ENCODE measurements at places on chromosomes 5 and 9.

DNA sequence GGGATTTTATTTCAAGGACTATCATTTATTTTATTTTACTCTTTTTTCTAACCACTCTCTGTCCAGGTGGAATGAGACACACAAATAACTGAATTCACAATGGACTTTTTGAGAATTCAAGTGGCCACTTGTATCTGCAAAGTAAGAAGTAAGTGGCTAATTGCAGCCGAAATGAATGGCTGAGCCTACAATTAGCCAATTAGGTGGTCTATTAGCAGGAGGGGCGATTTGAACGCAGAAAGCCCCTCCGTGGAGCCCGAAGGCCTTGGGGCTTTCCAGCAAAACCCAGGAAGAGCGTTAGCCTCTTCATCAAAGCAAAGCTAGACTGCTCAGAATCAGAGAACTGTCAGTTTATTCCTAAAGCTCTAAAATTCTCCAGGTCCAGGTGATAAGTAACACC is 176.9 kb downstream of the EBF1 start:
- no peak for DNase-seq

DNA sequence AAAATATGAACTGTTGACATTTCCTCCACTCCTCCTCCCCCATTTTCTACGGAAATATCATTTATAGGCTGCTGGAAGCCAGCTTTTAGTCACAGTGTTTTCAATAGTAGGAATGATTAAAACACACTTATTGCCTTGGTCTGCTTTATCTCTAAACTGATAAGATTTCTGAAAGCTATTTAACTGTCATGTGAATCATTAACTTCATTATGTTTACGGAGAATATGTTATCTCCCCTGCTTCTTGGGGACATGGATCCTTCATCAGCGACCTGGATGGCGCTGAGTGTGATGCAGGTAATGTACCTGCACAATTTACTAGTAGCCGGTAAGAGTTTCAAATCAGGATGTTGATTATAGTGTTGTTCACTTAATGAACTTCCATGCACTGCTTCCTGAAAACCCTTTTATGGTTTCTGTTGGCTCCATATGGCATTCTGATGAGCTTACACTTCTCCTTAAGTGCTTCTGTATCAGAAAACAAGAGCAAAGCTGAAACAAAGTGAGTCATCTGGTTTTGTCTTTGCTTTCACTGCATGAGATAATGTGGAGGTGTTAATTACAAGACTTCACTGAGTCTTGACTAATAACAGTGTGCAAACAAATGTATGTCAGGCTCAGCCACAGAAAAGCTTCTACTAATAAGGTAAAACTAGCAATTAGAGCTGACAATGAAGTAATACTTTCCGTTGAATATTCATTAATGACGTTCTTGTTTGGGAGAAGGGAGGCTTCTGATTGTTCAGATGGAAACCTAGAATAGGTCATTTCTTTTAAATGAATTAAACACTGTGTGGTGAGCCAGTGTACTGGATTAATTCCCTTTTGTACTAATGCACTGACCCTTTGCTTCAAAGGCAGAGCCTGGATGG is 162.4 kb upstream of the ZNF608 start:
- DNase-seq: no peak

- DNase-seq: no peak
Observed at GRCh38 chr5:120140501-120140900, 323.6 kb upstream of the PRR16 start.

GRCh38 chr9:136854113-136854841 is 2.1 kb downstream of the MAMDC4 start:
- no peak for DNase-seq

GRCh38 chr5:31392061-31392460 is 139.8 kb downstream of the DROSHA start:
- no peak for DNase-seq

DNA sequence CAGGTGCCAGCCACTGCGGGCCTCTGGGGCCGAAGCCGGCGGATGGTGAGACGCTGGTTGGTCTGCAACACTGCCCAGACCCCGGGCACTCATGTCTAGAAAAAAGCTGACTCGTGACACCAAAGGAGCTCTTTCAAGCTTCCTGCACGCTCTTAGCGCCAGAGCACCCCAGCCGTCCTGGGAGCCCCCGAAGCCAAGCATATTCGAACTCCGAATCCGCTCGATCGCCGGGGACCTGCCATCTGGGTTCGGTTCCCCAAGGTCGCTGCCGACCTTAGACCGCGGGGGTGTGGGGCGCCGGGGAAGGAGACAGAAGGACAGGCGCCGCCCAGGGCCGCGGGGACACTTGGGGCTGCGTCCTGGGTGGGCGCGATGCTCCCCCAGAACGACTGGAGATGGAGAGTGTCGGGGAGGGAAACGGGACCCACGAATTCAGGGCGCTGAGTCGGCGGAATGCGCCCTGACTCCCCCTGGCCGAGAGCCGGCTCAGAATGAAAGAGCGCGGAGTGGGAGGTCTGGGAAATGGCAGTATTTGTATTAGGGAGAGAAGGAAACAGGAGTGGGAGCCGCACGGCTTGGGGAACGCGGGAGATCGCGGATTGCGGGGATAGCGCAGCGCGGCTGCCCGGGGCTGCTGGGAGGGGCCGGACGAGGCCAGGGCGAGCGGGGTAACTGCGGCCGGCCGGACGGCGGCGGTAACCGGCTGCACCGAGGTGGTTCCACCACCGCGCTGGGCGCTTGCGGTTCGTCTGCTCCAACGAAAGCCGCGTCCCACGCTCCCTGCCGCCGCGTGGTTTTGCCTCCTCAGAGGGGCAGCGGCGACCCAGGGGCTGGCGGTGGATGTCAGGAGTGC is 20.1 kb upstream of the MARCHF6 start:
- DNase-seq: no peak

- no peak for DNase-seq
Observed at GRCh38 chr5:151178777-151179488, 21.4 kb upstream of the ANXA6 start.

DNA sequence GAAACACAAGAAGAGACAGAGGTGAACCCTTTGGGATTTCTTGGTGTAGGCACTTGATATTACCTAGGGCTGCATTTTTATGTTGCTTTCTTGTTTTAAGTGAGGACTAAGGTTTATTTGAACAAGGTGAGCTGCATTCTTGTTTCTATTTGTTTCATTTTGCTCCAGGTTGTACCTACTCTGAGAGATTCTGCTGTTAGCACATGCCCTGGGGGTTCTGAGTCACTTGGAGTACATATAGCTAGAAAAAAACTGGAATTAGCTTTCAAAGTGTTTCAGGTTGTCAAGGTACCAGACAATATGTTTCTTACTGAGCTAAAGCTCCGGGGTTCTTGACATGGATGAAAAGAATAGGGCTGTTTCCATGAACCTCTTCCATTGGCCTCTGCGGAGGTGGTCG is 299.4 kb downstream of the ICE1 start:
- no peak for DNase-seq

DNA sequence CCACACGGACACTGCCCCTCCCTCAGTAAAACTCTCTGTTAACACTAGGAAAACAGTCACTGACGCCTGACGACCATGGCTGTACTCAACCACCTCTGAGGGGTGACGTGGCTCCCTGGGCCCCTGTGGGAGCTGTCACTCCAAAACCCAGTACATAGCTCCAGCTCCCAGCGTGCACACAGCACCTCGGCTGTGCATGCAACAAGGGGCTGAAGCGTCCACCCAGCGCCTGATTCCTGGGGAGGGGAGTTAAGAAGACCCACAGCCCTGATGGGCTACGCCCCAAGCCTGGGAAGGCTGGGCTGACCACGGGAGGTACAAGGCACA is 36.3 kb downstream of the SLC12A7 start:
- no peak for DNase-seq

DNA sequence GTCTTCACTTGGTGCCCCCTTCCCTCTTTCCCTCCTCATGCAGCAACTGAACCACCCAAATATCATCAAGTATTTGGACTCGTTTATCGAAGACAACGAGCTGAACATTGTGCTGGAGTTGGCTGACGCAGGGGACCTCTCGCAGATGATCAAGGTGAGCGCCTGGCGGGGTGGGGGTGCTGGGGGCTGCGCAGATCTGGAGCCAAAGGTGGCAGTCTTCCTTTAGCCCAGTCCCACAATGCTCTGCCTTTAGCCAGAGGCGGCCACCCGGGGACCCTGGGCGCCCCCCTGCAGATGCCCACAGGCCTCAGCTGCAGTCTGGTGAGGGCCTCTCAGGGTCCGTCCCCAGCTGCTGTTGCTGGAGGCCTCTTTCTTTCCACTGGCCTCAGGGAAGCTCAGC is 63.7 kb downstream of the NEK6 start:
- no peak for DNase-seq
